Omental fat pad (tissue), 4 donors: ENCODE measurements at places on chromosomes 13 and 19. TPM values are rescaled to one million over a fixed set of nuclear protein-coding genes. Genes with fewer than 3 reads are reported as not detected.

GRCh38 chr13:66534561-66534960 is 695.6 kb downstream of the PCDH9 start:
- DNase-seq = no peak

GRCh38 chr19:16612636-16613035 is 15.4 kb downstream of the MED26 start:
- DNase-seq = no peak

DNA sequence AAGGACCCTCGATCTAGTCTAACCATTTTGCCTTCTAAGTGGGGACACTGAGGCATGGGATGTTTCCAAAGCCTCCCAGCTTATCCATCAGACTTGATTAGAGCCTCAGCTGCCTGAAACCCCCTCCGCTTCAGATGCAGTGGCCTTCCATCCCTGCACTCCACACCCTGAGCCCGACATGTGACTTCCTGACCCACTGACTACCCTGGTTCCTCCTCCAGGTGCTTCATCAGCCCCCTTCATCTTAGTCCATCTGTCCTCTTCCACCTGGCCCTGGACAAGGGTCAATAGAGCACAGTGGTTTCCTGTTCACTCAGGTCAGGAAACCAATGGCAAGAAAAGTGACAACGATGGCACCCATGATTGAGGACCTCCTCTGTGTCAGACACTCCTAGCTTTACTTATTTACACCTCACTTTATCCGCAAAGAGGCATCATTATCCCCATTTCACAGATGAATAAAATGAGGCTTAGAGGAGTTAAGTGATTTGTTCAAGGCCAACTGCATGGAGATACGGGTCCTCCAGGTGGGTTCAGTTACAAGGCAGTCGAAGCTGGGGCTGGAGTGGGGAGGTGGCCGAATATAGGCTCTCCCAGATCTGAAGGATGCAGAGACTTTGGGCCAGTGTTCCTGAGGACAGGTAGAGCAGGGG is 81.6 kb upstream of the TM9SF2 start:
- no peak for DNase-seq

- DNase-seq = no peak
These were observed 18.2 kb downstream of the IL17D start for GRCh38 chr13:20721454-20722357.

DNA sequence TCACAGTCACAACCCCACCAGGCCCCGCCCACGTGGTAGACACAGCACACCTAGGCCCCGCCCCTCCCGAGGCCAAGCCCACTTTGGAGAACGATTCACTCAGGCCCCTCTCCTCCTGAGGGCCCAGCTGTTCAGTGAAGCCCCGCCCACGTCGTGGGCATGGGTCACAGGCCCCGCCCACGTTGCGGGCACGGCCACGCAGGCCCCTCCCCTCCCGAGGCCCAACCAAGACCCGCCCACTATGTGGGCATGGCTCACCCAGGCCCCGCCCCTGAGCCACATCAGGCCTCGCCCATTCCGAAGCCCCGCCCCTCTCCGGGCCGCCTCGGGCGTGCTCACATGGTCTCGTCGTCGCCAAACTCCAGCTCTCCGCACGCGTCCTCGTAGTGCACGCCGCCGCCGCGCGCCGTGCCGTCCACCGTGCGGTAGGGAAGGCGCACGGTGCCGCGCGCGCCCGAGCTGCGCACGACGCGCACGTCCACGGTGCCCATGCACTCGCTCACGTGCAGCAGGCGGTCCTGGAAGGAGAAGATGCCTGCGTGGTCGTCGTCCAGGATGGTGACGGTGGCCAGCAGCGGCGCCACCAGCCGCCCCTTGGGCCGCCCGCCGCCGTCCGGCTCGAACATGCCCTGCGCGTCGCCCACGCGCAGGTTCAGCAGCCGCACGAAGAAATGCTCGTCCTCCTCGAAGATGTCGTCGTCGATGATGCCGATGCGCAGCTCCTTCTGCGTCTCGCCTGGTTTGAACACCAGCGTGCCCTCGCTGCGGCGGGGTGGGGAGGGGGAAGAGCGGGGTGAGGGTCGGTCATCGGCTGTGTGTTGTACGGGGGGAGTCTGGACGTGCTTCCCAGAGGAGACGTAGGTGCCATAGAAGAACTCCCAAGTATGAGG is 24.0 kb downstream of the SLC8A2 start:
- DNase-seq = no peak

- no peak for DNase-seq
These were observed 3.9 kb downstream of the MYO1F start for GRCh38 chr19:8573316-8573715.

The PRR20D gene
- total RNA-seq = not detected
